Inflammatory macrophage (primary cell): ENCODE measurements at places on chromosomes 3 and 15.
A peak's percentile ranks its signal among the peaks of the same experiment; 100 is the strongest.

GRCh38 chr3:129555616-129556357 is 12.8 kb downstream of the H1-8 start:
- peak; percentile 51 for DNase-seq

DNA sequence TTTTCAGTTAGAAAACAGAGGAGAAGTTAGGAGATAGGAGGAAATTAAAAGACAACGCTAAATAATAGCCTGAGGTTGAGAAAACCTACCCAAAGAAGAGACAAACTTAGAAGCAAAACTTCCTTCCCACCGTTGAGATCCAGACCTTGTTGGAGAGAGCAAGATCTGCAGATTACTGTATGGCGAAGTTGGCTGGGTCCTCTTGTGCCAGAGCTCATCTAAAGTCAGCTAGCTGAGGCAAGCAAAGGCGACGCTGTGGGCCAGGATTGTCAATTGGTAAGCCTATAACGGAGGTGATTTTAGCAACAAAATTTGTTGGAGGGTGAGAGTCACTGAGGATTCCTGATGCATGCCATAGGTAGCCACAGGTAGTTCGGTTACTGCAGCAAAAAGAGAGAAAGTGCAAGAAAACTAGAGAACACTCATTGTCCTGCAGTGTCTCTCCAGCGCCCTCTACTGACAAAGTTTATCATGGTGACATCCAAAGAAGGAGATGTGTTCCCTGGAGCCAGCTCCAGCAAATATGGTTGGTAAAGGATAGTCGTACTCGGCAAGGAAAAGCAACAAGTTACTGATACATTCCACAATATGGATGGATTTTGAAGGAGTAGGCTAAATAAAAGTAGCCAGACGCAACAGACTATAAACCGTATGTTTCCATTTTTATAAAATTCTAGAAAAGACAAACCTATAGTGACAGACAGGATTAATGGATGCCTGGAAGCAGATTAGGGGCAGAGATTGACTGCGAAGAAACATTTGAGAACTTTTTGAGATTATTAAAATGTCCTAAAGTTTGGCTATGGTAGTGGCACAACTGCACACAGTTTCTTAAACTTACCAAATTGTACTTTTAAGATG is 9.8 kb upstream of the OR5K4 start:
- DNase-seq: peak; percentile 52

DNA sequence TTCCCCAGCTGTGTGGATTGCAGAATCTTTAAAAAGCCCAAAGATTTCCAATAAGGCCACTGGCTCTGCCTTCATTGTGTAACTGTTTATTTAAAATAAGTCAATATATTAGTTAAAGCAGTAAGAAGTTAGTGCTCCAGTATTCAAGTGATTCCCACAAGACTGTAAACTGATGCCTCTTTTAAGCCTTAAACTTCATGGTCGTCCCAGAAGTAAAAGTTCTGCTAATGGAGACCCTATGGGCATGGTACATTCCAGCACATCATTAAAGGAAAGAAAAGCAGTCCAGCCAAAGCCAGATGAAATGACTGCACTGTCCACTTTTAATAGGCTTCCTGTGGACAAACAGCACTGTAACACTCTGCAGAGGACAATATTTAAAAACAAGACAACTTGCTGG is 512.6 kb downstream of the MECOM start:
- no peak for DNase-seq

DNA sequence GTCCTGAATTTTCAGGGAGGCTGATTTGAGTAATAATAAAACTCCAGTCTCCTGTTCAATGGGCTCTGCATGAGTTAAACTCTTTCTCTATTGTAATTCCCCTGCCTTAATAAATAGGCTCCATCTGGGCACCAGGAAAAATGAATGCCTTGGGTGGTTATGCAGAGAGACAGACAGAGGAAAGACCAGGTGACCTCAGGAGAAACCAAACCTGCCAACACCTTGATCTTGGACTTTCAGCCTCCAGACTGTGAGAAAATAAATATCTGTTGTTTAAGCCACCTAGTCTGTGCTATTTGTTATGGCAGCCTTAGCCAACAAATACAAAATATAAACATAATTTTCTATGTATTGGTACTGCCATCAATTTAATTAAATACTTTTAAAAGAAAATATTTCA is 64.8 kb upstream of the RAP2B start:
- no peak for DNase-seq

GRCh38 chr3:153043729-153044328 is 118.2 kb upstream of the RAP2B start:
- peak; percentile 19 for DNase-seq

GRCh38 chr15:55279746-55280351 is 9.8 kb downstream of the RAB27A start:
- DNase-seq: peak; percentile 53

- DNase-seq: no peak
Observed at GRCh38 chr15:37034835-37035748, 65.3 kb downstream of the MEIS2 start.

- peak; percentile 32 for DNase-seq
Observed at GRCh38 chr3:187999821-188000220, 154.1 kb upstream of the LPP start.

DNA sequence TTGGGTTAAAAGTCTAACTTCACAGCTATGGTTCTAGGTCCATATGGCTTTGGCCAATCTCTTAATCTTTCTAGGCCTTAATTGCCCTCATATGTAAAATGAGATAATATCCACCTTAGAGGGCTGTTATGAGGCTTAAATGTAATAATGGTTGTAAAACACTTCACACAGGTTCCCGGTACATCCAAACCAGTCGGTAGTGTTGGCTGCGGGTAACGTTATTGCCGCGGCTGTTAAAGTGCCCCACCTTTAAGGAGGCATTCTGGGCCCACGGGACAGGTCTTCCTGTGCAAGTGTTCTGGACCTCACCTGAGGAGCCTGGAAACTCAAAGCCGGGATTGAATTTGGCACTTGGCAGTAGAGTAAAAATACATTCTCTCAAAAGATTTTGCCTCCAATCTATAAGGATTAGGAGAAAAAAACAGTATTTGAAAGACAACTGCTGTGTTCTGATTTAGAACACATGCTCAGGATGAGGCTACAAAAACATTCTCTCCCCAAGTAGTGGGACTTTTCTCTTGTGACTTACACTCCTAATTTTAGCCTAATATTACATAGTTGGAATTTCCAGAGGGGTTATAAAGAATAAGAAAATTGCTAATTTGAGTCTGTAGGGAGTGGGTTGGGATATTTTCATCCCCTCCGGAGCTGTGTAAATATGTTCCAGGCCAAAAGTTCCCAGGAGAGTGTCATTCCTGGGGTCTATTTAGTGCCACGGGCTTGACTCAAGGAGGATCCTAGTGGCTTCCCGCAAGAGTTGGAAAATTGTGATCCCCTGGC is 44.9 kb upstream of the TSEN2 start:
- no peak for DNase-seq

DNA sequence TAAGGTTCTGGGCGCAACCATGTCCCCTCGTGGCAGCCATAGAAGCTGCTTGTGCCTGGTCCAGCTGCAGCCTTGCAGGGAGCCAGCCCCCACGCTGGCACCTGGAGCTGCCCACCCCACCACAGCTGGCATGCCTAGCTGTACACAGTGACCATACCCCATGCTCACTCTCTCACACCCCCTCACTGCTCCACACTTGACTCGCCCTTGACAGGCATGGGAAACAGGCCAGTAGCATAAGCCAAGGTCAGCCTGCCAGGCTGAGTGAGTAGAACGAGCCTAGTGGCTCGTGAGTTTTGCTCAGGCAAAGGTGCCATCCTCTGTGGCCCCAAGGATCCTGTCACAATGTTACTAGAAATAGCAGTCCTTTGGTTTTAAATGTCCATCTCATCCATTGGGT is 52.7 kb upstream of the CADM2 start:
- DNase-seq: no peak

DNA sequence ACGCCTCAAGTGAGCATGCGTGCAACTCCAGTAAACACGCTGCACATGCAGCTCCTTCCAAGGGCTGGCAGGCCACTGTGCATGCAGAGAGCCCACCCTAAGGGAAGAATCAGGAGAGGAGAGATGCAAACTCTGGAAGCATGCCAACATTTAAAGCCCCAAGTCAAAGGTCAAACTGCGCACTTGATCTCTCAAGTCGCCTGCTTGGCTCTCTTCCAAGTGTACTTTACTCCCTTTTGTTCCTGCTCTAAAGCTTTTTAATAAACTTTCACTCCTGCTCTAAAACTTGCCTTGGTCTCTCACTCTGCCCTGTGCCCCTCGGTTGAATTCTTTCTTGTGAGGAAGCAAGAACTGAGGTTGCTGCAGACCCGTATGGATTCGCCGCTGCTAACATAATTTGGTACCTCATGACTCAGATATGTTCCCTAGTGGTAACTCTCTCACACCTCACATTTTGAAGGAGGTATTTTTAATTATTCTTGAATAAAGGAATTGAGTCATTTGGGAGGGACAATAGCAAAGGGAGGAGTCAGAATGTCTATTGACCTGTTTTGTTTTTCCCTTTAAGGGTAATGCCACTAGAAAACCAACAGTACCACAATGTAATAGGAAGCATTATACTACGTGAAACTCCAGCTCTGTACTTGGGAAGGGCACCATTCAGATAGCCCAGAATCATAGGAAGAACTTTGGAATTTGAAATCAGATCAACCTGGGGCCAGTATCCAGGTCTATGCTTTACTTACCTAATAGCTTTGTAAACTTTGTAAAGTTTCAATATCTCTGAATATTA is 19.6 kb upstream of the DGKG start:
- DNase-seq: no peak
